ENCODE measurements at places on chromosomes 7 and 10. TPM values are rescaled to one million over a fixed set of nuclear protein-coding genes. Genes with fewer than 3 reads are reported as not detected.

DNA sequence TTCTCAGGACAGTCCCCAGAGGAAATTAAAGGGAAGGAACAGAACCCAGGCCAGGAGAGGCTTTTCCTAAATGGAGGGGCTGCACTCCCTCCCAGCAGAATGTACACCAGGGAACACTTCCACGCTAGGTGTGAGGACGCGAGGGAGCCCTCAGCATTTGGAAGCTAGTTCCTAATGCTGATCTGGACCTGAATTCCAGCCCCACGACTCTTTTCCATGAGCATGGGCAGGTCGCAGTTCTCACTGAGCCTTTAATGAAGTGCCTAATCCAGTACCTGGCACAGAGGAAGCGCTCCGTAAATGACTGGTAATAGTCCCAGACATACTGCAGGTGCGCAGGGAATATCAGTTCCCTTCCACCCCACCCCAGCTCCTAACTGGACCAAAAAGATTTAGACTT is 1.1 kb downstream of the ALOX5 start:
- H3K27ac ChIP-seq = peak overlapping the region; percentile 77
- peak overlapping the region; percentile 74 for H3K4me3 ChIP-seq
- no peak for DNase-seq
- H3K36me3 ChIP-seq = no peaks in the 10 kb centered on the region

DNA sequence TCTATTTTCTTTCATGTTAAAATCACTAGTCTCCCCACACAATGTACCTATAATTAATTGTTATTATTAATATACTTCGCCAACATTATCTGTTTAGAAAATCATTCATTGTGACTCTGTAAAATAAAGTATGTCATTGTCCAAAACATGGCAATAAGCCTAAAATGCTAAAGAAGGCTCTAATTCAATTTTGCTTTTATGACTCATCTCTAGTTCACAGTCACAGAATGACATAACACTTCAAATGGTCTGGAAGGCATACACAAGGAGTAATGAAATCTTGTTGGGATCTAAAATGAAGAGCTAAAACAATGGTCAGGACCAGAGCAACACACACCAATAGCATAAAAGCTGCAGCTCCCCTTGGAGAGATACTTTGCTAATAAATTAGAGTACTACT is 505.8 kb downstream of the GPAM start:
- no peaks in the 10 kb centered on the region for H3K36me3 ChIP-seq
- H3K27me3 ChIP-seq = peaks cover 12% of the 10 kb centered on the region
- no peak overlapping the region for H3K27ac ChIP-seq
- DNase-seq = no peak
- H3K4me1 ChIP-seq = no peaks in the 10 kb centered on the region

SAP25 gene
- 3.1 TPM for total RNA-seq

TRPV5 gene
- total RNA-seq = not detected

GRCh38 chr7:154505362-154505761 is 453.2 kb downstream of the DPP6 start:
- no peaks in the 10 kb centered on the region for H3K36me3 ChIP-seq
- no peaks in the 10 kb centered on the region for H3K4me1 ChIP-seq
- H3K4me3 ChIP-seq = no peak overlapping the region
- DNase-seq = no peak
- no peaks in the 10 kb centered on the region for H3K27me3 ChIP-seq

ATP5F1C gene
- total RNA-seq = 244 TPM

GRCh38 chr10:129168660-129169059 is 298.4 kb upstream of the MGMT start:
- DNase-seq = no peak
- no peak overlapping the region for H3K4me3 ChIP-seq
- H3K36me3 ChIP-seq = no peaks in the 10 kb centered on the region
- H3K27ac ChIP-seq = no peak overlapping the region
- no peaks in the 10 kb centered on the region for H3K27me3 ChIP-seq

DNA sequence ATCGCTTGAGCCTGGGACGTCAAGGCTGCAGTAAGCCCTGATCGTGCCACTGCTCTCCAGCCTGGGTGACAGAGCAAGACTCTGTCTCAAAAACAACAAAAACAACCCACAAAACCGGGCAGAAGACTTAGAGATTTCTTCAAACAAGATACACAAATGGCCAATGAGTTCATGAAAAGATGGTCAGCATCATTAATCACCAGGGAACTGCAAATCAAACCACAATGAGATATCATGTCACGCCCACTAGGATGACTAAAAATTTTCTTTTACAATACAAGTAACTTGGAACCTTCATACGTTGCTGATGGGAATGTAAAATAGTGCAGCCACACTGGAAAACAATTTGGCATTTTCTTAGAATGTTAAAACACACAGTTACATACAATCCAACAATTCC is 77.3 kb upstream of the GRID1 start:
- H3K27me3 ChIP-seq = no peaks in the 10 kb centered on the region
- H3K36me3 ChIP-seq = peaks cover 58% of the 10 kb centered on the region
- no peak for DNase-seq
- H3K4me3 ChIP-seq = no peak overlapping the region

IKZF1 gene
- 2.0 TPM for total RNA-seq

KNDC1 gene
- total RNA-seq = 6.4 TPM
